Omental fat pad (tissue), 4 donors: ENCODE measurements at places on chromosomes 13 and 19. TPM values are rescaled to one million over a fixed set of nuclear protein-coding genes. Genes with fewer than 3 reads are reported as not detected.

- no peak for DNase-seq
Observed at GRCh38 chr19:35017507-35017906, 12.8 kb upstream of the SCN1B start.

POU2F2 gene
- 1.0 TPM for total RNA-seq

- DNase-seq = no peak
Observed at GRCh38 chr13:113874579-113875428, 10.9 kb upstream of the GAS6 start.

GRCh38 chr19:53646144-53646543, 14.3 kb downstream of the DPRX start:
- no peak for DNase-seq

- no peak for DNase-seq
Observed at GRCh38 chr13:29556742-29557141, 38.7 kb downstream of the SLC7A1 start.

- no peak for DNase-seq
Observed at GRCh38 chr19:8045872-8046568, 6.5 kb upstream of the CCL25 start.

VSTM2B gene
- not detected for total RNA-seq

- no peak for DNase-seq
Observed at GRCh38 chr13:36353001-36353400, 6.8 kb upstream of the SPART start.

GRCh38 chr19:30017172-30017571, 75.1 kb downstream of the URI1 start:
- DNase-seq = no peak

GRCh38 chr19:30086916-30087315, 144.9 kb downstream of the URI1 start:
- DNase-seq = no peak

DNA sequence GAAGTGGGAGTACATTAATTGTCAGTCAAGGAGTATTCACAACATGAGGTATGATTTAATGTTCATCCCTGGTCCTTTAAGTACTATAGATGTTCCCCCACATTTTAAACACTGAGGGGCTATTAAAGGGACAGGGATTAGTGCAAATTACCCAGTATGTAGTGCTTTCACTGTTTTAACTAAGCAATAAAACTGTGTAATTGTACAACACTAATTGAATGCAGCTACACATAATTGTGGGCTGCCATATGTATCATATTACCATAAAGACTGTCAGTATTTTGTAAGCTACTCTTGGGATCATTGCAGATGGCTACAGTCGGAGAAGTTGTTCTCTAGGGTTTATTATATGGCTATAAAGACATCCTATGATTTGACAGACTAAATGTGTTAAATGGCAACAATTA, 316.6 kb downstream of the DCLK1 start:
- DNase-seq = no peak

- DNase-seq = no peak
Observed at GRCh38 chr13:59790626-59791025, 373.1 kb downstream of the DIAPH3 start.

DNA sequence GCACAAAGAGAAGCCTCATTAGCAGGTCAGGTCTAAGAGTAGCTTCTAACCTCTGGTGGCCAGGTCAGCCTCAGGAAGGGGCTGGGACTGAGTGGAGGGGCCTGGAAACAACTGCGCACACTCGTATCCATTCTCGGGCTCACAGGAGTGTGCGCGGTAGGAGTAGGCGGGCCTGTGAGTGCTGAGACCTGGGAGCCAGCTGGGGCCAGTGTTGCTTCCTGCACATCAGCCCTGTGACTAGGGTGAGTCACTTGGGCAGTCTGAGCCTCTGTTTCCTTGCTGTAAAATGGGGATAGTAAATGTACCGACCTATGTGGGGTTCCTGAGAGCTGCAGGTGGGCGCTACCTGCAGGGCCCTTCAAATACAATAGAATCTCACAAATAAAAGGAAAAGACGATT, 26.9 kb downstream of the SIN3B start:
- DNase-seq = no peak

DNA sequence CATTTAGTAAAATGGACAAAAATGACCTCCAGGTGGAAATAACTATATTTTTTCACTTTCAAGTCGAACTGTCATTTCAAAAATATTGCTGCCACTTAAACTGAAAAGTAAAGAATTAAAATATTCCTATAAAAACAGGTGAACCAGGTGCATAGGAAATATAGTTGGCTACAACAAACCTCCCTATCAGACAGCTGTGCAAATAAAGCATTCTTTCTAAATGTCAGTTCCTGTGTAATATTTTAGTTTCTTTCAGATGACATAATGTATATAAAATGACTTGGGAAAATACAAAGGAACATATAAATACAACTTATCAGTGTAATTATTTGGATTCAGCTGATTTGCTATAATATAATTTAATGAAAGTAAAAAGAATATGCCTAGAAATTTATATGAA, 403.5 kb upstream of the GPC6 start:
- DNase-seq = no peak

- no peak for DNase-seq
Observed at GRCh38 chr19:30790056-30790680, 418.0 kb downstream of the ZNF536 start.

DNA sequence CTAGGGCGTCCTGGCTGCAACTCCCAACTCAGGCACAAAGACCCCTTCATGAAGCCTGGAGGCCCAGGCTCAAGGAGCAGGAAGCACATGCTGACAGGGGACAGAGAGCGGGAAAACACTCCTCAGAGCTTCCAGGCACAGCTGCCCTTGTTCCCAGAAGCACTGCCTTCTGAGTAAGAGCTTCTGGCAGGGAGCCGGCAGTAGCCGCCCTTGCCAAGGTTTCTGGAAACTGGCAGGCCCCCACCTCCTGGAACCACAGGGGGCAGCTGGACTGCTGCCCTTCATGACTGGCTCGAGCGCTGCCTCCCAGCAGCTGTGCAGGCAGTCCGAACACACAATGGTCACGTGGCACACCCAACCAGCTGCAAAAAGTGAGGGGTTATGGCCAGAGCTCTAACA, 33.6 kb upstream of the EPHX3 start:
- peak; percentile 65 for DNase-seq

GPR4 gene
- 11.6 TPM for total RNA-seq

CNOT3 gene
- 22.3 TPM for total RNA-seq

- no peak for DNase-seq
Observed at GRCh38 chr13:78409172-78409571, 194.2 kb downstream of the POU4F1 start.

GRCh38 chr19:33392341-33393285, 19.1 kb downstream of the CEBPG start:
- no peak for DNase-seq

GRCh38 chr19:18687740-18688465, 4.4 kb downstream of the CRTC1 start:
- no peak for DNase-seq

GRCh38 chr19:30631033-30631370, 258.8 kb downstream of the ZNF536 start:
- DNase-seq = no peak

- no peak for DNase-seq
Observed at GRCh38 chr13:97018029-97018819, 23.9 kb upstream of the OXGR1 start.

IGFL1 gene
- total RNA-seq = not detected

DNA sequence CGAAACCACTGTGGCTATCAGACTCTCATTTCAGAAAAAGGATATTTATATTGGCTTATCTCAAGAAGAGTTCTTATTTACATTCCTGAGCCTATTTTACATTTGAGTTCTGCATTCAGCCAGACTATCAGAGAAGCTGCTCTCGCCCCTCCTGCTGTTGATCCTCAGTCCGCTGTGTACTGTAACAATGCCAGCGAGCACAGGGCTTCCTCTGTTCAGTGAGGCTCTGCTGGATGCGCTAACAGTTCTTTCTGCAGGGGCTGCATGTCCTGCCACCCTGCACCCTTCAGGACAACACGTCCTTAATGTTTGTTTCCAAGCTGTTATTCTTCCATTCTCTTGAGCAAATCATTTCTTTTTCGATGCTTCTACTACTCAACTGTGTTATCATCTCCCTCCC, 463.7 kb upstream of the SGCG start:
- no peak for DNase-seq

GRCh38 chr13:40666933-40667621, 636 bp upstream of the FOXO1 start:
- DNase-seq = no peak

PLEKHJ1 gene
- total RNA-seq = 67.5 TPM

DNA sequence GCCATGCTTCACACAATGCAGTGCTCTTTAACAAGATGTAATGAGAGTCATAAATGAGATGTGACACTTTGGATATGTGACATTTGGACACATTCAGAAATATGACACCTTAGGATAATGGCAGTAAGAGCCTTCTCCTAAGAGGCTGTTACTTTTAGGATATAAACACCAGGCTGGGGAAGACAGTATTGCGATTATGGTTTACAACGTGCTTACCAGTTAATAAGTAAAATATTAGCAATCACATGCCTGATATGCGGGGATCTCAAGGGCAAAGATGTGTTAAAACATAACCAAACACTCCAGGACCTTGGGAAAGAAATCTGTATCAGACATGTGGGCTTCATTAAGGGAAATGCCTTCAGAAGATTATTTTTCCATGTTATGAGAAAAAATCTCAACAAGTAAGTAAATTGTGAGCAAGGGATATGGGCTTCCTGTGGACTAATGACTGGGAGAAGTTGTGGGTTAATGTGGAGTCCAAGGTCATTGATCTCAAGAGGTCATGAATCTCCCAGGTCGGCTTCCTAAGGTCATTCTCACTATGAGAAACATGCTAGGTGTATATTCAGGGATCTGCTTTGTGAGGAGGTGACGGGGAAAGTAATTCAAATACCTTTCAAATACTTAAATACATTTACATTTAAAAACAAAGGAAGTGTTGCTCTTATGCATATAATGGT, 105.3 kb downstream of the STARD13 start:
- no peak for DNase-seq

HCN2 gene
- not detected for total RNA-seq

DNA sequence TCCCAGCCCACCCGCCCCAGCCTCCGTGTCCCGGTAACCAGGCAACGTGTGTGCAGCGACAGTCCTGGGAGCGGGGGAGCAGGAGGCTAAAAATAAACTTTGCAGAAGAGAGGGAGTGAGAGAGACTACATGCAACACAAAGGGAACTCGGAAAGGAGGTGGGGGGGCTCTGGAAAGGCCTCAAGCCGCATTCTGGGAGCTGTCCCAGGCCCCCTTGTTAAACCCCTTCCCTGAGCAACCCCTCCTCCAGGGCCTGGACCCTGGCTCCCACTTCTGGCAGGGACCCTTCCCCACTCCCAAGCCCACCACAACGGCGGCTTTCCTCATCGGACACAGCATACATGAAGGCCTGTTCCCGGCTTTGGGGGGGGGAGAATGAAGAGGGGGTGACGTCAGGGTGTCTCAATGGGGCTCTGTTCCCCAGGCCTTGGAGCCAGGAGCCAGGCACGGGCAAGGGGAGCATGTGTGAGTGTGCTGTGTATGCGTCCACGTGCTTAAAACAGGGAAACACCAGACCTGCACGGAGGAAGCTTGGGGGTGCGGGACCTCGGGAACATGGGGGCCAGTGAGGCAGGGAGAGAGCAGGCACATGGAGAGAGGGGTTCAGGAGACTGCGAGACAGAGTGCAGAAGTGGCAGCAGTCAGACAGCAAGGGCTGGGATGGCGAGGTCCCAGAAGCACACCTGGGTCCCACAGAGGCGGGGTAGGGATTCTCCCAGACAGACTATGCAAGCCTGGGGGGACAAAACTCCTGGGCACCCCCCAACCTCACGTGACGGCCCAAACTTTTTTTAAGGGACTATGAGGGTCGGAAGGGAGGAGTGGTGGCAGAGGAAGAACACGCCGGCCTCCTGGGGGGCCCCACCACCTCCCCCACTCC, 2.3 kb downstream of the ERF start:
- no peak for DNase-seq
